ENCODE measurements at places on chromosomes 6 and 20.

- no peak for DNase-seq
Observed at GRCh38 chr20:24952376-24953208, 3.5 kb downstream of the CST7 start.

- no peak for DNase-seq
Observed at GRCh38 chr6:26202201-26202611, 115.0 kb downstream of the HFE start.

DNA sequence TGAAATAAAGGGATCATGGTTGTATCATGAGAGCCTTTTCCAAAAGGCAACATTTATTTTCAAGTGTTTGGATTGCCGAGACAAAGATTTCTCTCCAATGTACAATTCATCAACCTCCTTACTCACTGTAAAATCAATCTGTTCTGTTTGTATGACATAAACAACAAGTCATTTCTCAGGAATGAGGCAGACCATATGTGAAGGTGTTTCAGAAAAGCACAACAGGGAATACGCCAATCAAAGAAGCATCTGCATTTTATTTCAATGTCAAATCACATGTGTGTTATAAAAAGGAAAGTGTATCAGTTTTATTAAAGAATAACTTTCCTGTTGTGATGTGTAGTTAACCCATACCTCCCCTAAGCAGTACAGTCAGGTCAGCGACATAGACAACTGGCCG, 653.7 kb downstream of the TFAP2A start:
- DNase-seq = no peak

DNA sequence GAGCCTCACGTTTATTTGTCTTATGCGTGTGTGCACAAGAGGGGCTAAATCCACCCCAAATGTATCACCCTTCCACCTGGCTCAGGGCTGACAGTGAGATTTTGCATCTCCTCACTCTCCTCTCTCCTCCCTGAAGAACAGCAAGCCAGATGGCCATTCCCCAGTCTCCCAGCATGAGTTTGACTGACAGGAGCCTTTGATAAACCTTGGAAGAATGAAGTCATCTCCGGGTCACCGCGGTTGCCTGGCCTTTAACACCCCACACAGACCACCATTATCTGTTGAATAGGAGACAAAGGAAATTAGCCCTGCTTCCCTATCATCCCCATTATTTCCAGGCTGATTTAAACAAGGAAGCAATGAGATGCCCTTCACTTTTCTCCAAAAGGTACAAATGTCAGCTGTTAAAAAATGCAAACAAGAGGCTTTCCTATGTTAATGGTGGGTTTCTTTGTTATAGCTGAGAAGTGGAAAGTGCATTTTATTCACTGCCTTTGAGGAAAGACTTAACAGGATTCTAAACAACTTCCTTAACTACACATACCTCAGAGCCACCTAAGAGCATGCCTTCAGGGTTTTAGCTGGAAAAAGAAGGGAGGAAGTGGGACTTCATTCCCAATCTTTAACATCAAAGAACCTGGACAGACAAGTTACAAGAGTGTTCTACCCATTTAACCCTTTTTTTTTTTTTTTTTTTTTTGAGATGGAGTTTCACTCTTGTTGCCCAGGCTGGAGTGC, 524.8 kb upstream of the ID4 start:
- no peak for DNase-seq

GRCh38 chr20:45372241-45372640, 5.9 kb downstream of the TP53TG5 start:
- no peak for DNase-seq

DNA sequence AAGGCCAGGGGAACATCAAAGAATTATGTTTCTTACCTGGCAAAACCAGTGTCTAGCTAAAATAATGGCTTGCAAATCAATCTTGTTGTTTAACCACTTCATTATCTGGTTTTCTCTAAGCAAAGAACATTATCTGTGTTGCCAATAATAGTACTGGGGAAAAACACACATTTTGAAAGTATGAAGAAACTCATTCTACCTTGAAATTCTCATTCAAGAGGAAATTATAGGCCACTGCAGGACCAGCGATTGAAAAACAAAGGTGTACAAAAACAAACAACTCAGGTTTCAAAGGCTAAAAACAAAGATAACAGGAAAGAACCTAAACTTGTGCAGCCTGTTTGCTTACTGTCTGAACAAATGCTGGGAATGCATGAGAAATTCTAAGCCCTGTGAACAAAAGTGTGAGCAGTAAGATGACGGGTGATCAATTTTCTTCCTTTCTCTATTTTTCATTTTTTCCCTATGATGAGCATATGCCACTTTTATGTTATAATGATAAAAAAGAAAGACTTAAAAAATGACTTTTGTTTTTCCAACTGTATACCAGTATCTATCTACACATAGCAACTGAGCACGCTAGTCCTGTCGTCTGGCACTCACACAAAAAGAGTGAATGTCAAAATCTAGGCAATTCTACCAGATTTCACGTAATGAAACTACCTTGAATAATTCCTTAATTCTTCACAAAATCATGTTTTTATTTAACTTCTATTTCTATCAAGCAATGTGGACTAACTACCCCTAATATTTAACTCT, 117.9 kb downstream of the SGK1 start:
- no peak for DNase-seq

All from cortex of kidney (tissue), 1 donor.